ENCODE measurements at places on chromosomes 12 and 14. TPM values are rescaled to one million over a fixed set of nuclear protein-coding genes. Genes with fewer than 3 reads are reported as not detected.
A peak's percentile ranks its signal among the peaks of the same experiment; 100 is the strongest.

- no peak for DNase-seq
Measured at GRCh38 chr12:27782481-27782880, 2.4 kb upstream of the MANSC4 start.

DNA sequence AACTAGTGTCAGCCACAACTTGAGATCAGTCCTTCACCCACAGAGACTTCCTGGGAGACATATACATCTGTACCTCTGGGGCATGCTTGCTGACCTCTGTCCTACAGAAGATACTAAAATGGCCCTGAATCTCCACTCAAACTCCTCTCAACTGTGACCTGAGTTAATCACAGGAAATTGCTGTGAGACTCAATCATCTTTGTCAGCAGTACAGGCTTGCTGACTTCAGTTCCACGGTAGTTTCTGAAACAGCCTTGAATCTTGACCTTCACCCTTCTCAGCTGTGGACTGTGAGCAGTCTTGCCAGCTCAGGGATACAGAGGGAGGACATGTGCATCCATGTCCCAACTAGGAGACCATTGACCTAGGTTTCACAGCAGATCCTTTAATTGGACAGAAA is 1.4 kb upstream of the KLRC1 start:
- no peak for DNase-seq

DNA sequence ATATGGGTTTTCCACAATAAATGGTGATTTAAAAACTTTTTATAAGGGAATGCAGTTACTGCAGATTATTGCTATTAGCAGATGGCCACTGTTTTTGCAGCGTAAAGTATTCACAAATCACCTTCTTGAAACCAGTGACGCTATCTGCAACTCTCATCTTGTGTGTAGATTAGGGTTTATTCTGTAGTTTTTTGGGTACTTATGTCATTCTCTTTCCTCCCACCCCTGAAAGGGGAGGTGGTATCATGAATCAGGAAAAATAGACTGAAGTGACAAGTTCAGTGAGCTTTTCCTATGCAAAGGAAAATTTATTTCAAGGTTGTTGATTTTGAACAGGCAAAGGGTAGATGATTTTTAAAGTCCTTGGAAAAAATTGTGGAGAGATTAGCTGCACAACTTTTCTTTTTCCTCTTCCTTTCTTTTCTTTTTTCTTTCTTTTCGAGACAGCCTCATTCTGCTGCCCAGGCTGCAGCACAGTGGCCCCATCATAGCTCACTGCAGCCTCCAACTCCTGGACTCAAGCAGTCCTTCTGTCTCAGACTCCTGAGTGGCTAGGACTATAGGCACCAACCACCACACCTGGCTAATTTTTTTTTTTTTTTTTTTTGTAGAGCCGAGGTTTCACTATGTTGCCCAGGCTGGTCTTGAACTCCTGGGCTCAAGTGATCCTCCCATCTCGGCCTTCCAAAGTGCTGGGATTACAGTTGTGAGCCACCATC is 1.6 kb downstream of the FRS2 start:
- no peak for DNase-seq

DNA sequence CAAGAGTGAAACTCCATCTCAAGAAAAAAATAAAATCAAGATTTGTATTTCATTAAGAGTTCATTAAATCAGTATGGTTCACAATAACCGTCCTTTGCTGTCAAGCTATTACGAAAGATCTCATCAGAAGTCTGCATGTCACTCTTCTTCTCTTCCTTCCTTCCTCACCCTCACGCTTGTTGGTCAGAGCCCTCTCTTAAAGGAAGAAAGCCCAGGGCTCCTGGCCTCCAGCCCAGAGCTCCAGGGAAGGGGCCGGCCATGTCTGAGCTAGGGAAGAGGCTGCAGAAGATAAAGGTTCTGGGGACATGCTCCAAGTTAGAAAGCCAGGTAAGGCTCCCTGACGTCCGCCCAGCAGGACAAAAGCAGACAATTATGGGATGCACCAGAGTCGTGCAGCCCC is 43.1 kb upstream of the DLK1 start:
- DNase-seq = no peak

- DNase-seq = peak; percentile 87
Measured at GRCh38 chr12:93773122-93773871, 96.1 kb downstream of the CRADD start.

DNA sequence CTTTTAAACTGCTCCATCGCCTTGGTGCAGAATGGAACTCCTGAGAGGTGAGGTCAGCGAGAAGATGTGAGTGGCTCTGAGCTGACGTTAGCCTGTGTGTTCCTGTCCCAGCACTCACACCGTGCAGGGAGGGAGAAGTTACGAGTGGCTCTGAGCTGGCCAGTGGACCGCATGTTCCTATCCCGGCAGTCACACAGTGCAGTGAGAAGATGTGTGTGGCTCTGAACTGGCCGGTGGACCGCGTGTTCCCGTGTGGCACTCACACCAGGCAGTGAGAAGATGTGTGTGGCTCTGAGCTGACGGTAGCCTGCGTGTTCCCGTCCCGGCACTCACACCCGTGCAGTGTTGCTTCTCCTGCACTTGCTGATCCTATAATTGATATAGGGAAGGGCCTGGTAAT is 59.9 kb downstream of the VCPKMT start:
- no peak for DNase-seq

DNA sequence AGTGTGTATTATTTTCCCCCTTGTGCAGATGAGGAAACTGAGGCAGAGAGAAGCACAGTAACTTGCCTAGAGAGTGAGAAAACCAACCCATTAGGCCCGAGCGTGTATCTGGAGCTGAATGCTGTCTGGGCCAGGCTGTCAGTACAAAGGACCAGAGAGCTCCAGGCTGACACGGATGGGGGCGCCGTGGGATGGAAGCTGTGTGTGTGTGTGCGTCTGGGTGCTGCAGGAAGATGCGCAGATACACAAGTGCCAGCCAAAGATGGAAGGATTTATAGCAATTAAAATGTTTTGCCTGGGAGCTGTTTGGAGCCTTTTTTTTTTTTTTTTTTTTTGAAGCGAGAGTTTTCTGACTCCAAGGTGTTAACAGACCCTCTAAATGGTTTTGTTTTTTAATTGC is 53.7 kb upstream of the GPATCH2L start:
- DNase-seq = no peak

GRCh38 chr12:113612076-113612728 is 140.5 kb upstream of the LHX5 start:
- DNase-seq = no peak

DNA sequence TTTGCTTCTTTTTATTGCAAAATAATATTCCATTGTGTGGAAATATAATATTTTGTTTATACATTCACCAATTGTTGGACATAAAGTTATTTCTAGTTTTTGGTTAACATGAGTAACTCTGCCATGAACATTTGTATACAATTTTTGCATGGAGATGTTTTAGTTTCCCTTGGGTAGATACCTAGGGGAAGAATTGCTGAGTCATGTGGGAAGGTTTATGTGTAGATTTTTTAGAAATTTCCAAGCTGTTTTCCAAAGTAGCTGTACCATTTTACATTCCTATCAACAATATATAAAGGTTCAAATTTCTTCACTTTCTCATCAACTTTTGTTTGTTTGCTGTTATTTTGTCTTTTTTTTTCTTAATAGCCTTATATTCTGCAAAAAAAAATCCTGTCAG is 664.7 kb upstream of the FBXO33 start:
- no peak for DNase-seq

DNA sequence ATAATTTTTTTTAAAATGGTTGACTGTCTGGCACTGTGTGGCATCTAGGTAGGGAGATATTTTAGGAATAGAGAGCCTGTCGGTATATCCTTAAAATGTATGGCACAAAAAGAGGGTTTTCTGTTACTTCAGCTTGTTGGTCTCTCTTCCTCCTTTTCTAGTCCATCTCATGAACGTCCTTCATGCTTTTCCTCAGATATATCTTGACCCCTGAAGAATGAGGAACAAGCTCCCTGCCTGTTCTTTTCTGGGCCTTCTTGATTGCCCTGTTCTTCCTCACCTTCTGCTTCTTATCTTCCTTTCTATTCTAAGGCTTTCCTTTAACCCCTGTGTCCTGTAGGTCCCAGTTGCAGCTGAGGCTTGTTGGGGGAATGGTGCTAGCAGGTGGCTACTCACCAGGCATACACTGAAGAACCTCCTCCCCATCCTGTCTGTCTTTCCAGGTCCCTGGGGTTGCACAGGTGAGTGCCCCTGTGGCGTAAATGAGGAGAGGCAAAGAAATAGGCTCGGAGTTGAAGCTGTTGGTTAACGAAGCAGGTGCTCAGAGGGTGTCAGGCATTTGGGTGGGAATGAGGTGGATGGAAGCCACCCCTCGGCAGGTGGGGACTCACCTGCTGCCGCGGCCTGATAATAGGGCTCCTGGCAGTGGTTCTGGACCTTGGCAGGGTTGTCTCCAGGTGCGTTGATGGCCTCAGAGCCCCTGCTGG is 7.2 kb upstream of the C1R start:
- DNase-seq = no peak

GRCh38 chr14:93884950-93885349 is 42.2 kb upstream of the FAM181A start:
- DNase-seq = no peak

- no peak for DNase-seq
Measured at GRCh38 chr12:70948976-70949336, 28.4 kb upstream of the PTPRR start.

DNA sequence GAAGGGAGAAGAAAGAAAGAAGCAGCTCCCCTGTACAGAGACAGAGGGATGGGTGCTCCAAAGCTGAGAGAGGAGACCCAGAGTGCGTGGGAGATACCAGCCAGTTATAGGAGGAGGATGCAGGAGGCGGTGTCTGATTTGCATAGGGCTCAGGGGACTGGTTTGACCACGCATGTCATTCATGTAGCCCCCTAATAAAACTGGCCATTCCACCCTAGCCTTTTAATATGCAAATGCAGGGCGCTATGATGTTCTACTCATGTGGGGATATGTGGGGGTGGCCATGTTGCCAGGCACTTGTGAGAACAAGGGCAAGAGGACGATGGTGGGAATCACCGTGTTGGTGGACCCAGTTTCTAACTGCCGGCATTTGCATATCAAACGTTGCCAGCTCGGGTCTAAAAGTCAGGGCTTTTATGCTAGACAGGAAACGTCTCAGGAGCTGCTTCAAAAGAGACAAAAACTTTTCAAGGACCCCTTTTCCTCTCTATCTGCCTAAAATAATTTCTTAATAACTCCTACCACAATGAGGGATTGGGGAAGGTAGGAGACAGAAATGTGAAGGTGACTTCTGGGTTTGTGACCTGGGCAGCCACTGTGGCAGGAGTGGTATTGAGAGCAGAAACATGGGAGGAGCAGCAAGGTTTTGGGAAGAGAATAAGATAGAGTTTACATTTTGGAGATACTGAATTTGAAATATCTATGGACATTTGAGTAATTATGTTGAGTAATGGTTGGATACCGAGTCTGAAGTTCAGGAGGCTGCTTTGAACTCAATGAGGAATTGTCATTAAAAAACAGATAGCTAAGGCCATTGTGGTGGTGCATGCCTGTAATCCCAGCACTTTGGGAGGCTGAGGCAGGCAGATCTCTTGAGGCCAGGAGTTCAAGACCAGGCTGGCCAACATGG is 2.2 kb upstream of the ATXN3 start:
- DNase-seq = peak; percentile 46

DNA sequence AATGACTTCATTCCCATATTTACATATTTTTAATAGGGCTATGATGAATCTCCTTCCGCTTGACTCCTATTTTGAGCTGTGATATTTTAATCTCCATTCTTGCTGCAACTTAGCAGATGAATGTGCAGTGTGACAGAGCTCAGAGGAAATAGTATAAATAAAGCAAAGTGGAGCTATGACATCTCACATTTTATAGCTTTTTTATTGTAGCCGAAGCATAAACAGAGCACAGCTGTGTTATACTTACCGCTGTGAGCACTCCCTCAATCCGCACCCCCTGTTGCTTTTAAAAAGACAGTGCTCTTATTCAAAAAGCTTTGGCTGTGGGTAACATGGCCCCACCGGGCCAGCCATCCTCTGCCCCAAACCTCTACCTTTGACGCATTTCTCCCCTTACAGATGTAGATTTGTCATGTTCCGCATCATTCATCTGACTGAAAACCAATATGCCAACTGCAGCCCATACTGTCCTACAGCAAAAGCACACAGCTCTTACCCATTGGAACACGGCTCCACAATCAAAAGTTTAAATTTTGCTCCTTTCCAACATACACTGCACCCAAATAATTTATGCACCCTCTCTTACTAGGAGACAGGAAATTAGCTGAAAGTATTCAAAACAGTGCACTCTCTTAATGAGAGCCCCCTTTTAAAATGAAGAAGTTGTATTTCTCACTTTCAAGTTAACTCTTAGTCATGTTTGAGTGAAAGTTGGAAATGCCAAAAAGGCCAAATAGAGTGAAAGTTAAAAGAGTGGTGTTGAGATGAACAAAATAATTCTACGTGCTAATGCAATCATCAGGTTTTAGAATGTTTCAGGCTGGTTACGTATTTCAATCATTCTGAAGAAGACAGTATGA is 429.3 kb upstream of the SOX5 start:
- no peak for DNase-seq

- DNase-seq = peak; percentile 38
Measured at GRCh38 chr14:64196814-64197411, 97.3 kb downstream of the ESR2 start.

DNA sequence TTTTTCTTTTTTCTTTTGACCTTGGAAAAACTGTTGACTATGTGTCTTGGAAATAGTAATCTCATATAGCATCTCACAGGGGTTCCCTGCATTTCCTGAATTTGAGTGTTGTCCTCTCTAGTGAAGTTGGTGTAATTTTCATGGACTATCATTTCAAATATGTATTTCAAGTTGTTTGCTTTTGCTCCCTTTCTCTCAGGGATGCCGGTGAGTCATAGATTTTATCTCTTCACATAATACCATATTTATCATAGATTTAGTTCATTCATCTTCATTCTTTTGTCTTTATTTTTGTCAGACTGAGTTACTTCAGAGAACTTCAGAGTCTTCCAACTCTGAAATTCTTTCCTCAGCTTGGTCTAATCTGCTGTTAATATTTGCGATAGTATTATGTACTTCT is 1320.6 kb downstream of the LRFN5 start:
- DNase-seq = no peak

DNA sequence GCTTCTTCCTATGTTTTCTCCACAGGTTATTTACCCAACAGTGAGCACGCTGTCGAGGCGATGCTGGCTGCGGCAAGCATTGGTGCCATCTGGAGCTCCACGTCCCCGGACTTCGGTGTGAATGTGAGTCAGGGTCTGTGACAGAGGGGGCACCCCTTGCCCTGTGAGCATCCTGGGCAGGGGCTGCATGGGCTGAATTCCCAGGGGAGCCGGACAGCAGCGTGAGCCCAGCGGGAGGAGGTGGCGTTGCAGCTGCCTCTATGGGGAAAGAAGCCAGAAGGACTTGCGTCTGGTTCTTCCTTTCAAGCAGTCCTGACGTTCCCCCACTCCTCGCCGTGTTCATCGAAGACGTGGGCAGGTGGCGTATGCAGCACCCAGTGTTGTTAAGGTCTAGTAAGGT is 26.2 kb downstream of the AACS start:
- no peak for DNase-seq

Gene CIT
- total RNA-seq = 78.8 TPM

Gene SAMD4A
- total RNA-seq = 4.7 TPM

Gene CCDC184
- 0.14 TPM for total RNA-seq

Gene OTOGL
- not detected for total RNA-seq

Gene TAS2R19
- 0.77 TPM for total RNA-seq

Gene IGFBP6
- total RNA-seq = 3.7 TPM

Gene IL31
- total RNA-seq = not detected

Gene NDRG2
- total RNA-seq = 8.4 TPM
